Left colon (tissue), 2 donors: ENCODE measurements at places on chromosomes 4 and X.

- DNase-seq, result no peak
These were observed 13.0 kb downstream of the DKC1 start for GRCh38 chrX:154775419-154776349.

- no peak for DNase-seq
These were observed 22.0 kb downstream of the TNMD start for GRCh38 chrX:100606753-100607152.

- DNase-seq, result no peak
These were observed 145.8 kb upstream of the SPRY1 start for GRCh38 chr4:123250843-123251242.

- no peak for DNase-seq
These were observed 60.6 kb downstream of the CHRDL1 start for GRCh38 chrX:110734894-110735541.

GRCh38 chrX:39519030-39519488 lies 578.7 kb downstream of the BCOR start:
- DNase-seq, result no peak

DNA sequence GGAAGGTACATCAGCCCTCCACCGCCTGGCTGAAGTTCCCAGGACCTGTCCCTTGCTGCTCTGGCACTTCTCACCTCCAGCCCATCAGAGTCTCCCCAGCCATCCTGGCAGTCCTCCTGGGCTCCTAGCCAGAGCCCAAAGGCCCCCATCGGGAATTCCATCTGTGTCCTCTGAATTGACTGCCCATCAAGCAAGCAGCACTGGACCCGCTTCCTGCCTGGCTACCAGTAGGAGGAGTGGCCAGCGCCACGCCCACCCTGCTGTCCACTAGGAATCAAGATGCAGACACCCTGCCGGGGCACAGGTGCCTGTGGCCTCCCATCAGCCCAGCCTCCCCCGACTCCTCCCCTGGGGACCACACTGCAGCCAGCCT lies 47.2 kb downstream of the C4orf50 start:
- DNase-seq, result no peak

- no peak for DNase-seq
These were observed 7.9 kb upstream of the PPP3CA start for GRCh38 chr4:101355246-101355645.

GRCh38 chr4:90842960-90843359 lies 715.8 kb downstream of the CCSER1 start:
- DNase-seq, result no peak

DNA sequence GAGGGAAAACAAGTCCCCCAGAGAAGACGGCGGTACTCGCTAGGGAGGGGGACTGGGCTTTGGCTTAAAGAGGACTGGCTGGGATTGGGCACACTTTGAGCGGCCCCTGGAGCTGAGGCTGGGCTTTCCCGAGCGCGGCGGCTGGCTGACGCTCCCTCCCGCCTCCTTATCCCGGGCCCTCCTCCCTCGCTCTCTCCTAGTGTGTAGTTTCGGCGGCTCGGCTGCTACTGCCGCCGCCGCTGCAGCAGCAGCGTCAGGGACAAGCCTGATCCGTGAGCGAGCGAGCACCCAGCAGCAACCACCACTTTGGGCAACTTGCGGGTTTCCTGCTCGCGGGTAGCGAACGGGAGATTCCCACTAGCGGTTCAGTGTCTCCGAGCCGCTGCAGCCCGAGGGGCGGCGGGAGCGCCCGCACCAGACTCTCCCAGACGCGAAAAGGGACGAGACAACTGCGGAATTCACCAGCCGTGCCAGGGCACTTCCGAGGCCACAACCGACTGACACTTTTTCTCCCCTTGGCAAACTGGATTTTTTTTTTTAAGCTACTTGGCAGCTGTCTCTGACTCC lies 632 bp upstream of the PCDH7 start:
- peak; percentile 34 for DNase-seq

DNA sequence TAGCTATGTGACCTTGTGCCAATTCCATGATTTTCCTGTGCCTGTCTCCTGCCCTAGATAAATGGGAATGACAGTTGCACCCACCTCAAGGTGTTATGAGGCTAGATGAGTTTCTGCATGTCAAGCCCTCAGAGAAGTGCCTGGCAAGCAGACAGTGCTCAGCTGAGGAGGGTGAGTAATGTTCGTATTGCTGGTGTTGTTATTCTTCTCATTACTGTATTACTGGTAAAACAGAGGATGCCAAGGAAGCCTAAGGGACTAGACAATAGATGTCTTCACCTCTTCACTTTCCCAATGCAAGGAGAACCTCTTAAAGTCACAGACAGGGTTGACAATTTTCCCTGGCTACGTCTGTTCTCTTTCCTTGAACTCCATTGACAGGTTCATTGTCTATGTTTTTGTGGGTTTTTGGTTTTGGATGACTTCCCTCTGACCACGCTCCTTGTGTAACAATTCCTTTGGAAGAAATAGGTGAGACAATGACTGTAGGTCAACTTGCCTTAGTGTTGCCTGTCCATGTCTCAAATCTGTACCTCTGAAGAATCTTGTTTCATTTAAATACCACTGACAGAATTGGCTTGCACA lies 19.2 kb downstream of the ETDC start:
- DNase-seq, result no peak

GRCh38 chrX:66676413-66676812 lies 37.5 kb upstream of the EDA2R start:
- no peak for DNase-seq
